Activated T-helper 17 cell treated with anti-CD3 and anti-CD28 coated beads, Interleukin-2, amount 50 U/mL, for 72 hours (primary cell): ENCODE measurements at places on chromosomes 5 and 9. TPM values are rescaled to one million over a fixed set of nuclear protein-coding genes. Genes with fewer than 3 reads are reported as not detected.

MARVELD2 gene
- total RNA-seq, result 0.37 TPM

GRCh38 chr5:83076742-83077661 lies at the start of the genes TMEM167A and XRCC4:
TSS of gene TMEM167A (minus strand) at chr5:83077394. CDS start at chr5:83077323, 71 bp downstream.
TSS of gene XRCC4 (plus strand) at chr5:83077547. CDS start at chr5:83104920, 27,373 bp downstream.
- ATAC-seq, result peak; percentile 100

LVRN gene
- 0.45 TPM for total RNA-seq

ZNF879 gene
- 2.1 TPM for total RNA-seq

GRCh38 chr9:85200726-85201404 lies 531.3 kb downstream of the NTRK2 start:
- ATAC-seq, result no peak

CD14 gene
- 0.39 TPM for total RNA-seq

- no peak for ATAC-seq
Measured at GRCh38 chr5:112006721-112007120, 249.7 kb upstream of the NREP start.

GADD45G gene
- 5.7 TPM for total RNA-seq

PPP3R2 gene
- not detected for total RNA-seq

- no peak for ATAC-seq
Measured at GRCh38 chr5:36796155-36796554, 80.4 kb upstream of the NIPBL start.
